ENCODE measurements at places on chromosomes 16 and 17.
A peak's percentile ranks its signal among the peaks of the same experiment; 100 is the strongest.

DNA sequence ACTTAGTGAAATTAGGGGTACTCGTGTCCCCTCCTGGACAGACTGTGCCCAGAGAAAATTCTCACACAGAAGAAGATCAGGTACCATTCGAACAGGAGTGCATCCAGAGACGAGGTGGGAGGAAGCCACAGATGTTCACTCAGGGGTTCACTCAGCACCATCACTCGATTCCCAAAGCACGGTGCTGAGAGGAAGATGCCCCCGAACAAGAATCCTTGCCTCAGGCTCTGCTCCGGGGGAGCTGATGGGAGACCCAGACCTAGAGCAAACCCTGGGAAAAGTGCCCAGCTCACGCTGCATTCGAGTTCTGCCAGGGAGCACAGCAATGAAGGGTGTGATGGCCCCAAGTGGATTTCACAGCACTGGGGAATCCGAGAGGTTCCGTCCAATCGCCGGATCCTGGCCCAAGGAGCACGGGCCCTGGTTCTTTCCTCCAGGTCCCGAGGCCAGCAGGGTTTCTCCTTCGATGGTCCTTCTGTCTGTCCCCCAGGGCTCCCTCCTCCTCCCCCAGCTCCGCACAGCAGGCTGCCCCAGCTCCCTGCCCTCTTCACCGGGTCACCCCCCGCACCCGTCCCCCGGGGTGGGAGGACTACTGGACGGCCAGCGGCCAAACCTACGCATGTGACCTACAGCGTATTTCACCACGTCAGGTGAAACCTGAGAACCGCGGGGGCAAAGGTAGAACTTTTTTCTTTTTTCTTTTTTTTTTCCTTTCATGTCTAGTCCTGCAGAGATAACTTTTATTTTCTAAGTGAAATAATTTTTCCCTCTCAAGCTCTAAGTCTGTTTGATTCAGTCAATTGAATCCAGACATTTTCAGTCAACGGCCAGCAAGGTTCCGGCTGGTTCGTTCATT, 10.2 kb upstream of the UBE2I start:
- no peak for DNase-seq

GRCh38 chr17:29401258-29401657, 11.1 kb downstream of the TAOK1 start:
- no peak for DNase-seq

DNA sequence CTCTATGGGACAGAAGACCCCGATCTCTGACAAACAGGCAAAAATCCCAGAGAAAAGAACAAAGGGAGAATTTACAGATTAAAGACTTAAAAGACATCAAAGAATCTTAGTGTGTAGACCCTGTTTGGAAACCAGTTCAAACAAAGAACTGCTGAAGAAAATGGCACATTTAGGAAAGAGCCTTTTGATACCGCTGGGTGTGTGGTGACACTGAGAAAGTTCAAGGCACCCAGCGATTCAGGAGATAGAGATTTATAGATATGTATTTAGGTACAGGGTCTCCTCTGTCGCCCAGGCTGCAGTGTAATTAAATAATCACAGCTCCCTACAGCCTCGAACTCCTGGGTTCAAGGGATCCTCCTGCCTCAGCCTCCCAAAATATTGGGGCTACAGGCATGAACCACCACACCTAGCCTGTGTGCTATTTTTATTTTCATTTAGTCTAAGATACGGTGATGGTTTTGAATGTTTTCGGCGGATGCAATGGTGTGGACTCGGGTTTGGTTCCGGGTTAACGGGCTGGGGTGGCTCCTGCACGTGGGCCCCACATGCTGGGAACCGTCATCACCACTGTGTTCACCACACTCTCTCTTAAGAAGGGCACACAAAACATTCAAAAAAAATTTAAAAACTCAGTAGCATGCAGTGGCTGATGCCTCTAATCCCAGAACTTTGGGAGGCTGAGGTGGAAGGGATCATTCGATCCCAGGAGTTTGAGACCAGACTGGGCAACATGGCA, 114.0 kb downstream of the ZNF778 start:
- no peak for DNase-seq

DNA sequence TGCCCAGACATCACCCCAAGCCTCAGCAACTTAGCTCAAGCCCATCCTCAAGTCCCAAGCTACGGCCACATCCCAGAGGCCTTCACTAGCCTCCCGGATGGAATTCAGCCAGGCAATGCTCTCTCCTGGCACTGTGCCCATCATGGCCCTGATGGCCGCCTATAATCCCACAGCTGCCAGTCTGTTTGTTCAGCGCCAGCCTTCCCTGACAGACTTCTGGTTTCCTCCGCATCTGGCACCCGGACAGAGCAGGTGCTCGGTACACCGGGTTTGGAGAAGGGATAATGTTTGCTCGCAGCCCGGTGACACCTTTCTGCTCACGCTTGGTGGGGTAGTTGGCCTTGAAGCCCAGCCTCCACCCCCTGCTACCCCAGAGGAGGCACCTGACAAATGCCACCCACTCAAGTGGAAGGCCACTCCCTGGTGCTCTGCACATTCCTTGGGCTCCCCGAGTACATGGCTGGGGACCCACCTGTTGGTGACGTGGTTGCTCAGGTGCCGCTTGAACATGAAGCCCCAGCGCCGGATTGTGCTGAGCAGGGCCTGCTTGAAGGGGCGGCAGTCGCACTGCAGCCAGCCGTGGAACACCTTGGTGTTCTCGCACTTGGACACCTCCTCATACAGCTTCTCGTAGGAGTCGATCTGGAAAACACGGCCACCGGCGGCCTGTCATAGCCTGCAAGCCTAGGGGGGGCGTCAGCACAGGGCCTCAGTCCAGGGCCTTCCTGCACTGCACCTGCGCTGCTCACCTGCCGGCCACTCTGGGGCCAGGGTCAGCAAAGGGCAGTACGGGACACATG, 47.1 kb downstream of the DNAH17 start:
- no peak for DNase-seq

DNA sequence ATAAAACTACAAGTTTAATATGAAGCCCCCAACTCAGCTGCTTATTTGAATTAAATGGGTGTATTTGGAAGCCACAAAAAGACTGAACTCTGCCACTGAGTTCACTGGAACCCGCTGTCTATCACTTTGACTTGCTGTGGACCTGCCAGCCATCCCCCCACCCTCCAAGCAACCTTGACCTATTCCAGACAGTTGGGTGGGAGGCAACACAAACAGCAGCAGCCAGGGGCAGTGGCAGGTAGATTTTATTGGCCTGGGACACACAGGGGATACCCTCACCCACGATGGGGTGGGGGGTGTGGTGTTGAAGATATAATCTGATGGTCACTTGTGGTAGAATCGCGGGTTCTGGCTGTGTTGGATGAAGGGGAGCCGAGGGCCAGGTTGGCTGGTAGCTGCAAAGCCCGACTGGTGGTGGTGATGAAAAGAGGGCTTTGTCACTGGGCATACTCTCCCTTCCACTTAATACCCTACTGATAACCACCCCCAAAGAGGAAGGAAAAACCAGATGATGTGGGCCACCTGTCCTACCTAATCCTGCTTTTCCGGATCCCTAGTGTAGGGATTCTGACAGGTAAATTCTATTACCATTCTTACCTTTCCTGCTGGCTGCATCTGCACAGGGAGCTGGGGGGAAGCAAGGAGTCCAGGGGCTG, 2.6 kb downstream of the GPS2 start:
- DNase-seq = no peak

GRCh38 chr16:85041219-85042166, 13.9 kb downstream of the KIAA0513 start:
- no peak for DNase-seq

DNA sequence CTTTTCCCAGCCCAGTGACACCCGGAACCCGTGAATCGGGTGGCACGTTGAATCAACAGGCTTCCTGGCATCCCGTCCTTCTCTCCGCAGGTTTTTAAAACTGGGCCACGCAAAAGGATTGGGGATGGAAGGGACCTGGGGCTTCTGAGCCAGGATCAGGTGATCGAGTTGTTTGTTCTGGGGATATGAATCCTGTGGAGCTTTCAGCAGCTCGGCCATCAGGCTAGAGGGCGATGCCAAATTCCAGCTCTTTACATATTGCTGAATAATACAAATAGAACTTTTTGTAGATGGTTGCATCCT, 473 bp downstream of the SUPT6H start:
- DNase-seq = no peak

GRCh38 chr17:6559753-6560215, 3.4 kb upstream of the PITPNM3 start:
- DNase-seq = no peak

DNA sequence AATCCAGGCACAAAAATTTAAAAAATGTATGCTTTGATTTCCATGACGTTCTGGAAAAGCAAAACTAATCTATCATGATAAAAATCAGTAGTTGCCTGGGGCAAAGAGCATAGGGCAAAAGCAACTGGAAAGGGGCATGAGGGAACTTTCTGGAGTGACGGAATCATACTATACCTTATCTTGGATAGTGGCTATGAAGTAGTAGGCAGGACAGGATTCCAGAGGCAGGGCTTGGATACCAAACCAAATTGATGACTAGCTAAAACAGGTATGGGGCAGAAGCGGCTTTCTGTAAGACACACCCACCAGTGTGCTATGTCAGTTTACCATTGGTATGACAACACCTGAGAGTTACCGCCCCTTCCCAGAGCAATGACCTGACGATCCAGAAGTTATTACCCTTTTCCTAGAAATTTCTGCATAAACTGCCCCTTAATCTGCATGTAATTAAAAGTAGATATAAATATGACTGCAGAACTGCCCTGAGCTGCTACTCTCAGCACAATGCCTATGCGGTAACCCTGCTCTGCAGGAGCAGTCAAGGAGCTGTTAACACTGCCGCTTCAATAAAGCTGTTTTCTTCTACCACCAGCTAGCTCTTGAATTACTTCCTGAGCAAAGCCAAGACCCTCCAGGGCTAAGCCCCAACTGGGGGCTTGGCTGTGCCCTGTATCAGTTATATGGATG, 56.7 kb downstream of the CFDP1 start:
- no peak for DNase-seq

- peak; percentile 73 for DNase-seq
These were observed 196.7 kb upstream of the GSE1 start for GRCh38 chr16:85416228-85417109.

GRCh38 chr17:45008216-45008615, 40.1 kb upstream of the C1QL1 start:
- DNase-seq = no peak

Measured in germinal center (tissue), 1 donor.